PC-9 (cell line): ENCODE measurements at places on chromosomes 1 and 21. TPM values are rescaled to one million over a fixed set of nuclear protein-coding genes. Genes with fewer than 3 reads are reported as not detected.

DNA sequence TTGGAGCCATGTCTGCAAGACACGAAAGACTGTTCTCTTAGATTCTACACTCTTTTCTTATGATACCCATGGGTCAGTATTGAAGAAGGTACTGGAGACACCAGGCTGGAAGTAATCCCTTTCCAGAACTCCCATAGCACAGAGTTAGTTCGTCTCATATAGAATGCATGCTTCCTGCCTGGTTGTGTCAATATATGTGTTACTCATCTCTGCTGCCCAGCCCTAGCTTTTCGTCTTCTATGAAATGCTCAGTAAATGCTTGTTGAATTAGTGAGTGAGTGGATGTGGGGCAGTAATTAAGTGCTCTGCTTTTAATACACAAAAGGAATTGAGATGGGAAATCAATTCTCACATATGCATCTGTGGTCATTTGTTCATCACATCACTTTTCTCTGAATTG lies 32.1 kb downstream of the ADCY10 start:
- no peak overlapping the region for H3K4me3 ChIP-seq
- H3K27me3 ChIP-seq, result no peaks in the 10 kb centered on the region
- no peaks in the 10 kb centered on the region for H3K4me1 ChIP-seq
- no peak overlapping the region for H3K27ac ChIP-seq

DNA sequence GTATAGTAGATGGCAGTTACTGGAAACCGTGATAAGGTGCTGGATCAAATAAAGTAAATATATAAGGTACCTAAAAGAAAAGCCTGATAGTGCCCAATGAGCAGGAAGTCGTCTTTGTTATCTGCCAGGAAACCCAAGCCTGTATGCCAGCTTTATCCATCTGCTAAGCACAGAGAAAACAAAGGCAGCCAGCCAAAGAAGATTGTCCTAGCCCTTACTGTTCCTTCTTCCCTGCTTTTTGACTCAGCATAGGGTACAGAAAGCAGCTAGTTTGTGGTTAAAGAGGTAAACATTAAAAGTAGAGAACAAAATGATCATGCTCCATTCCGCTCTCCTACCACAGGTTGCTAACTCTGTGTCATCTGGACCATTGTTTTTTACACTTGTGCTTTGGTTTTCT lies 10.1 kb downstream of the KRTAP22-2 start:
- no peaks in the 10 kb centered on the region for H3K4me1 ChIP-seq
- H3K27ac ChIP-seq, result no peak overlapping the region
- H3K27me3 ChIP-seq, result no peaks in the 10 kb centered on the region
- H3K36me3 ChIP-seq, result no peaks in the 10 kb centered on the region

- no peak for DNase-seq
- no peaks in the 10 kb centered on the region for H3K36me3 ChIP-seq
- no peak within 1 kb of the TSS for H3K27ac ChIP-seq
- peaks cover 8% of the 10 kb centered on the region; the same call in 1 of the 2 replicates for H3K27me3 ChIP-seq
- no peak within 1 kb of the TSS for H3K4me3 ChIP-seq
- no peaks in the 10 kb centered on the region for H3K4me1 ChIP-seq
Measured at GRCh38 chr1:146021622-146022402, at the start of gene HJV. Gene HJV, minus strand, starts transcription at chr1:146021735. Its CDS starts 1,504 bp downstream, at chr1:146020231.

GRCh38 chr21:28767523-28767922 lies 225.2 kb downstream of the LTN1 start:
- no peak overlapping the region for H3K27ac ChIP-seq
- no peak for DNase-seq
- H3K36me3 ChIP-seq, result no peaks in the 10 kb centered on the region
- no peaks in the 10 kb centered on the region for H3K27me3 ChIP-seq

GRCh38 chr21:31278511-31279130 lies 65.4 kb downstream of the TIAM1 start:
- no peaks in the 10 kb centered on the region for H3K4me1 ChIP-seq
- DNase-seq, result no peak
- no peaks in the 10 kb centered on the region for H3K27me3 ChIP-seq
- no peak overlapping the region for H3K27ac ChIP-seq

DNA sequence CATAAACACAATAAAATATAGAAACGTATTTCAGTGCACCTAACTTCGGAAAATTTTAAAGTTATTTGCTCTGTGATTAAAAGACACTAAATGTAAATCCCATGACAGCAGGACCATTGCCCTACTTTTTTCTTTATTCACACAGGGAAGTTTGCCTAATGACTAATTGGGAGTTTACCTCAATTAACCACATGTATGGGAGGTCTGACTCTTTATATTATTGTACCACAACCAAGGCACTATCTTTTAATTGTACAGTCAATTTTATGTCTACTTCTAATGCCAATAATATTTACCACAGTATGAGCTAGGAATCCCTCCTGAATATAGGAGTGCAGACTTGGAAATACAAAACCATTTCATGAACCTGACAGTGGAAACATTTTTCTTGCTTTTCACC lies 360.8 kb upstream of the NEGR1 start:
- H3K27me3 ChIP-seq, result no peaks in the 10 kb centered on the region
- H3K27ac ChIP-seq, result no peak overlapping the region
- H3K4me3 ChIP-seq, result no peak overlapping the region
- peak; percentile 22 for DNase-seq
- H3K36me3 ChIP-seq, result no peaks in the 10 kb centered on the region
- H3K4me1 ChIP-seq, result no peaks in the 10 kb centered on the region

DNA sequence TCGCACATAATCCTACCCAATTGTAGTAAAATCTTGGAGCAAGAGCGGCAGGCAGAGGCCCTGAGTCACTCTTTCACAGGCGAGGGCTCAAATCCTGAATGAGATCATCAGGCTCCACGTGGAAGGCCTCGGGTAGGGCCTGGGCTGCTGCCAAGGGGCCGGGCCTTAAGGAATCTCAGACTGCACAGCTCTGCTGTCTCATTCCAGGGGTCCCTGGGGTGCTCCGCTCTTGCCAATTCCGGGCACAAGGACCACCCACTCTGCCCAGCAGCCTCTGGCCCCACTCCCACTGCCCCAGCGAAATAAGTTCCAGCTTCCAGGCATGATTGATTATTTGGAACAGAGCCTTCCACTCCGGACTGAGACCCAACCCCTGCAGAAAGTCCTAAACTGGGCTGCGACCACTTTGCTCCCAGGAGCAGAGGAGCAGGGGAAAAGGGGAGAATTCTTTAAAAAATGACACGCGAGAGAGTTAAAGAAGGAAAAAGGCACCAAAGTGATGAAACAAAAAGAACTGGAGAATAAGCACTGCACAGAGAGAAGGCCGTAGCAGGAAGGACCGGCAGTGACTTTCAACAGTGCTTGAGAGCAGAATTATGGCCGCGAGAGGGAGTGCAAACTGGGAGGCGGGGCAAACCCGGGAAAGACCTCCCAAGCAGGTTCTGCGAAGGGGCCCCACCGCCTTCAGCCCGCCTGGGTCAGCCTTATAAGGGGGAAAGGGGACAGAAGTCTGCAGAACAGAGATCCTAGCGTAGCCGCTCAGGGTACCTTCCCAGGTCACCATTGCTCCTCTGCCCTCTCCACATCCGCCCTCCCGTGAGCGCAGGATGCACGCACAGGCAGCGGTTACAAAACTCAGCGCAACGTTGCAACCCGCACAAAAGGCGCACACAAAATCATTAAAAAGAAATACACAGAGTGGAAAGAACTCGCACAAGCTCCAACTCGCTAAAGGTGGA lies 2.0 kb downstream of the ADAMTS1 start:
- no peak overlapping the region for H3K27ac ChIP-seq
- no peaks in the 10 kb centered on the region for H3K36me3 ChIP-seq
- 0 out of 2 replicates have a peak, but pooled peaks cover 3% of the 10 kb centered on the region for H3K4me1 ChIP-seq
- DNase-seq, result peak; percentile 58
- no peaks in the 10 kb centered on the region for H3K27me3 ChIP-seq

DNA sequence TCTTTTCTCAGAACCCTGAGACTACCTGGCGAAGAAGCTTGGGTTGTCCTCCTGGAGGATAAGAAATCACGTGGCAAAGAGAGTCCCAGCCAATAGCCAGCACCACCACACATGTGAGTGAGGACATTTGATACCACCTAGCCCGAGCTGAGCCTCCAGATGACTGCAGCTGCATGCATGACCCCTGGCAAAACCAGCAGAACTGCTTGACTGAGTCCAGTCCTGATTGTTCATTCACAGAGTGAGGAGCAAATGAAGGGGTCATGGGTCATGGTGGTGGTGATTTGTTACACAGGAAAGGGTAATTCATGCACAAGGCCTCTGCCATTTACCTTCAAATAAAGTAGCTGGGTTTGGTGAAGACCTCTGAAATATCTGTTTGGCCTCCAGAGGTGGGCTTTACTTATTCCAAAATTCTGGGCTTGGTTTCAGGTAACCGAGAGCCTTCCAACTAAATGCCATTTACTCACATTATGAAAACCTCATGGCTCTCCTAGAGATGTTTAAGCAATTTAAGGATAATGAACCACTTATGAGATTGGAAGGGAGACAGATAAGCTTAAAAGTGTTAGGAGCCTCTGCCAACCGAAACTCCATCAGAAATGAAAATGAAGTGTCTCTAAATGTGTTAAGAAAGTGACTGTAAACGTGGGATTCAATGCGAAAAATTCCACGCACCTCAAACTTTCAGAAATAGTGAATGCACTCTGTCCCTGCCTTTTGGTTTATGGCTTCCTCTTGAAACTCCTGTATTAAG lies 163.3 kb downstream of the SLC35F3 start:
- DNase-seq, result no peak

- no peak overlapping the region for H3K4me3 ChIP-seq
- H3K27me3 ChIP-seq, result peaks cover 15% of the 10 kb centered on the region; the same call in 1 of the 2 replicates
- no peak overlapping the region for H3K27ac ChIP-seq
Measured at GRCh38 chr1:226443033-226443432, 35.1 kb upstream of the PARP1 start.

- DNase-seq, result no peak
- H3K4me1 ChIP-seq, result peaks cover 59% of the 10 kb centered on the region
- H3K27ac ChIP-seq, result no peak overlapping the region
Measured at GRCh38 chr1:145987926-145988325, 8.5 kb downstream of the TXNIP start.

- H3K27me3 ChIP-seq, result no peaks in the 10 kb centered on the region
- H3K36me3 ChIP-seq, result peaks cover 18% of the 10 kb centered on the region
- peaks cover 27% of the 10 kb centered on the region for H3K4me1 ChIP-seq
- no peak for DNase-seq
- no peak overlapping the region for H3K4me3 ChIP-seq
Measured at GRCh38 chr1:161111117-161111516, 6.7 kb downstream of the PFDN2 start.

DNA sequence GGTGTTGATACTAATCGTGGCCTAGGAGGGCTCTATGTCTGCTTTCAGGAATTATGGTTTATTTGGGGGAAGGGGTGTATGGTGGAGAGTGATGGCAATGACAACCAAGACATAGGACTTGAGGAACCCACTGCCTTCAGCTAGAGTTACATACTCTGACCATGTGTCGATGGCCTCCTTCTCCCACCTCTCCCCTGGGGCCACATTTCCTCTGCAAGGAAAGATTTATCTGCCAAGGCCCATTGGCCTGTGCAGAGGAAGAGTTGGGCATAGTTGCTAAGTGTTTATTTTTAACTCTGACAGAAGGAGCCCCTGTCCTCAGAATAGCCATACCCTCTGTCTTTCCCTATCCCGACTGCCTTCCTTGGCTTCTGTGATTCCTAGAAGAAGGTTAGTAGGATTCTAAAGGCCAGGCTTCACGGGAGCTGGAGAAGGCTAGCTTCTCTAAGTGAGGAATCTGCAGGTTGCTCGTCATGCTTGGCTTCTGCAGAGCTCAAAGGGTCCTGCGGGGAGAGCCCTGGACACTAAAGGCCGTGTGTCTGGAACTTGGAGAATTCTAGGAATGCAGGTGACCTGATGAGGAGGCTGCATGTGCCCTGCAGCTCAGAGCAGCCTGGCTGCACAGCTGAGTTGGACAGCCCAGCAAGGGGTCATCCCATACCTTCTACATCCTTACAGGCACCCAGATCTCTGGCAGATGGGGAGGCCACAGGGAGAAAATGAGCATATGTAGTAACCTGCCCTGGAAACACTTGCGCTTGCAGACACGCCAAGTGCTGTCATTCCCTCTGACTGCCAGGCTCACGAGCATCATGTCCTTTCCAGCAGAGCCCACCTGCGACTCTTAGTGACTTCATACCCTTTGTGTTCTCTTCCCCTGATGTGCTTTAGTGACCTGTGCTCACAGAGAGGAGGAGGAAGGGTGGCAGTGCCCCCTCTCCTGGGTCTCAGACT lies 9.7 kb downstream of the MAPKAPK2 start:
- H3K4me1 ChIP-seq, result 0 out of 2 replicates have a peak, but pooled peaks cover 4% of the 10 kb centered on the region
- no peaks in the 10 kb centered on the region for H3K36me3 ChIP-seq
- no peak overlapping the region for H3K4me3 ChIP-seq
- H3K27me3 ChIP-seq, result no peaks in the 10 kb centered on the region

AADACL3 gene
- not detected in 2 replicates for total RNA-seq

NR1I3 gene
- not detected in 2 replicates for total RNA-seq

C1orf185 gene
- total RNA-seq, result not detected in 2 replicates
